Stimulated activated CD8-positive, alpha-beta memory T cell treated with anti-CD3 and anti-CD28 coated beads, Interleukin-4, amount 100 ng/mL, for 1 hour (primary cell): ENCODE measurements at places on chromosomes 2 and 18.

GRCh38 chr2:204449977-204450376 lies 95.3 kb upstream of the PARD3B start:
- no peak for DNase-seq

GRCh38 chr2:220458051-220458450 lies 830.6 kb downstream of the SLC4A3 start:
- no peak for DNase-seq

DNA sequence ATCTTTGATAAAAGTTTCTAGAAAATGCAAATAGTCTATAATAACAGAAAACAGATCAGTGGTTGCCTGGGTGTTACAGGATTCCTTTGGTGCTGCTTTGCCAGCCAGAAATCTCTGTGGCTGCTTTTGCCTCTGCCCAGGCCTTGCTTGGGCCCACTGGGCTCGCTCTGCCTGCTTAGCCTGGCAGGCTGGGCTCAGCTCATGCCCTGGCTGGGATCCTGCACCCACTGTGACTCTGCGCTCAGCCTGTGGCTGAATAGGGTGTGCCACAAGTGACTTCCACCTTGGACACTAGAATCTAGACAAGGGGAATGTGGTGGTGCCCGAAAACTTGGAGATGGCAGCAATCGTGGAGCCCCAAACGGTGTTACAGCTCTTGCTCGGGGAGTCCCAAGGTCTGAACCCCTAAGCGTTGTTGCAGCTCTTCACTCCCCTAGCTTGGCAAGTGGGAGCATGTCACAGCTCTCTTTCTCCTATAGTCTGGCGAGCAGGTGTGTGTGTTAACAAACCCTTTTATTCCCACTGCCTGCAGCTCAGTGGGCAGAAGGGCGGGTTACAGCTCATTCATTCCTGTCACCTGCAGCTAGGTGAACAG lies 50.9 kb downstream of the FBXO48 start:
- DNase-seq = no peak

DNA sequence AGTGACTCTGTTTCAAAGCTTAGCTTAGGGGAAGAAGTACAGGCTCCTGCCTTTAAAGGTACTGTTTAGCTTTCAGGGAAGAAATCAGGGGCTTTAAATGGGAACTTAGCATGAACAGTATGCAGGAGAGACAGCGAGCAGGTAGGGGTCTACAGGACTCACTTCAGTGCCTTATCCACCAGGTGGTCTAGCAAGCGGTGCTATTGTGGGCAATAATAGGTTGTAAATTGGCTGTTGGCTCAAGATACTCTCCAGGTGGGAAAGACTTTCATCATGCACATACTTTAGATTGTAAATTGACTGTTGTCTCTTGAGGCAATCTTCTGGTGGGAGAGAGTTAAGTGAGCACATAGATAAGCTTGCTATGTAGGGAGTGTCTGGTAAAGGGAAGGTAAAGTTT lies 358.6 kb upstream of the DLGAP1 start:
- DNase-seq = no peak

- DNase-seq = no peak
Observed at GRCh38 chr18:24678626-24679025, 218.2 kb downstream of the HRH4 start.

- DNase-seq = no peak
Observed at GRCh38 chr2:199303728-199304177, 154.0 kb downstream of the SATB2 start.

DNA sequence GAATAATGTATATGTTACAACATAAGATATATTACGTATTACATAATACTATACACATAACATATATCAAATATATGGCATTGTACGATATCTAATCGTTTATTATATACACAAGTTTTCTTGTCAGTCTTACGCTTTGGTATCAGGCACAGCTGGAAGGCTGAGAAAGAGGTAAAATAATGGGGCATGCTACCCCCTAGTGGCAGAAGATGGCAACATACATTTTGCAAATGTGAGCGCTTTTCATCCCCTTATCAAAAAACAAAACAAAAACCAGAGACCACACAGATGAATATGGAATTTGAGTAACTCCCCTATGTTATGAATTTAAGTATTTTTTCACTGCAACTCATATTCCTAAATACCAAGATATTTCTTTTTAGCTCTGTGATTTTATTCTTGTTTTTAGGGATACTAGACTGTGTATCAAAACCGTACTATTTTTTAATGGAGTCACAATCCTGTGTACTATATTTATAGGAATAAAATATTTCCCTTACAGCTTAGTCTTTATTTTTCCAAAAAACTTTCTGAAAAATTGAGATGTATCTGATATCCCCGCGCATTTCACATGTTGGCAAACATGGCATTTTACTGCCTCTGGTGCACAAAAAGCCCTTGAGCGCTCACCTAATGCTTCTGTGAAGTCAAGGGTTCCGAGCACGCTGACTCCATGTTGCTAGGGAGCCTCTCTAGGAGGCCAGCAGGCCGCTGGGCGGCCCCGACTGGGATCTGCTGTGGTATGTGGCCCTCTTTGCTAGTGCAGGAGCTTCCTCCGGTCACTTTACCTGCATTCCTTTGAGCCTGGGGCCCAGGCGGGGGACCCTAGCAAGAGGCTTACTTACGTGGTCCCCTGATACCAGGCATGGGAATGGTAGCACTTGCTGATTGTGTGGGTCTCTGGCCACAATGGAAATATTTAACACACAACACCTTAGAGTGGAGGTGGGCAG lies 62.5 kb downstream of the SLC4A3 start:
- DNase-seq = no peak

GRCh38 chr18:13464432-13465123 lies 246.0 kb downstream of the LDLRAD4 start:
- peak; percentile 38 for DNase-seq
